ENCODE measurements at places on chromosomes 2 and 18.

DNA sequence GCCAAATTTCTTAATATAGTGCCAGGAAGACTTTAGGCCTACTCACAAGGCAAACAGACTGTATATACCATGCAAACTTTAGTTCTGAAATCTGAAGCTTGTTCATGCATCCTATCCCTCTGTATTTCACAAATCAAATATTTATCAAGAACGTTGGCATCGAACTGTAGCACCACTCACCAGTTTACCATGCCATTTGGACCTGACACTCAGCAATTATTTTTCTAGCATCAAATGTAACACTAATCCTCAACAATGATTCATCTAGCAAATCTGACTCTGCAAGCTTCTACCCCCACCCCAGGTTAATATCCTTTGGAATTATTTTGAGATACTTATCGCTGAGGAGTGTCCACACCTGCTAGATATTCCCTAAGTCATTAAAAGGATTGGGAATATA, 1506.6 kb downstream of the LRP1B start:
- DNase-seq, result no peak

GRCh38 chr18:76453932-76454331, 41.1 kb downstream of the ZNF516 start:
- no peak for DNase-seq

DNA sequence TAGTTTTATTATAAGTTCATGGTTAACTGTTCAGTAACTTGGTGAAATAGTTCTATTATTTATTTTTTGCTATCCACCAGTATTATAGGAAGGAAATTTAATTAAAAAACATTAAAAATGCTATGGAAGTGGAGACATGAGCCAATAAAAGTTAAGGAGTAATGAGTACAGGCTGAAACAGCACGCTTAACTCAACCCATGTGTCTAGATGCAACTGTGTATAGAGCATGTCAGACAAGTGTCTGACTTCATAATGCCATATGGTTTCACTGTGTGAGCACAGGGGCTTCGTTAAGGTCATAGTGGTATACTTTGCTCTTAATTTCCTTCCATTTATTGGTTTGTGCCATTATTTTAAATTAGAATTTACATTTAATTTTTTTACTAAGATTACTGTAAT, 566.8 kb upstream of the NRP2 start:
- DNase-seq, result no peak

DNA sequence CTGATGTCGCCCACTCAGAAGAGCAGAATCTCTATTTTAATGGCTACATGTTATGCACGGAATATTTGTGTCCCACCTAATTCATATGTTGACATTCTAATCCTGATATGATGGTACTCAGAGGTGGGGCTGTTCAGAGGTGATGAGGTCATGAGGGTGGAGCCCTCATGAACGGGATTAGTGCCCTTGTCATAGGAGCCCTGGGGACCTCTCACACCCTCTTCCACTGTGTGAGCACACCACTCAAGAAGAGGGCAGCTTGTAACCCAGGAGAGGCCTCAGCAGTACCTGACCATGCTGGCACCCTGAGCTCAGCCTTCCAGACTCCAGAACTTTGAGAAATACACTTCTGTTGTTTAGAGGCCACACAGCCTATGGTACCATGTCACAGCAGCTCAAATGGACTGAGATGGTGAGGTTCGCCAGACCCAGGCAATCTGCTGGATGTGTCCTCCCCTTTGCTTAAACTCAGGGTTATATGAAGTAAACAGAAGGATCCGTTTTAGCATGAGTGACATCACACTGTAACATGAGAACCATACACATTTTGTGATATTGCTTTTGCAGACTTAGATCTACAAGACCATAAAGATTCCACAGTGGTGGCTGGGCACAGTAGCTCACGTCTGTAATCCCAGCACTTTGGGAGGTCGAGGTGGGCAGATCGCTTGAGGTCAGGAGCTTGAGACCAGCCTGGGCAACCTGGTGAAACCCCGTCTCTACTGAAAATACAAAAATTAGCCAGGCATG, 48.7 kb downstream of the ATOH8 start:
- DNase-seq, result no peak

GRCh38 chr2:10432311-10433181, 15.6 kb downstream of the ODC1 start:
- DNase-seq, result peak; percentile 78

GRCh38 chr2:233650981-233651380, 14.7 kb downstream of the UGT1A10 start:
- DNase-seq, result peak; percentile 61

DNA sequence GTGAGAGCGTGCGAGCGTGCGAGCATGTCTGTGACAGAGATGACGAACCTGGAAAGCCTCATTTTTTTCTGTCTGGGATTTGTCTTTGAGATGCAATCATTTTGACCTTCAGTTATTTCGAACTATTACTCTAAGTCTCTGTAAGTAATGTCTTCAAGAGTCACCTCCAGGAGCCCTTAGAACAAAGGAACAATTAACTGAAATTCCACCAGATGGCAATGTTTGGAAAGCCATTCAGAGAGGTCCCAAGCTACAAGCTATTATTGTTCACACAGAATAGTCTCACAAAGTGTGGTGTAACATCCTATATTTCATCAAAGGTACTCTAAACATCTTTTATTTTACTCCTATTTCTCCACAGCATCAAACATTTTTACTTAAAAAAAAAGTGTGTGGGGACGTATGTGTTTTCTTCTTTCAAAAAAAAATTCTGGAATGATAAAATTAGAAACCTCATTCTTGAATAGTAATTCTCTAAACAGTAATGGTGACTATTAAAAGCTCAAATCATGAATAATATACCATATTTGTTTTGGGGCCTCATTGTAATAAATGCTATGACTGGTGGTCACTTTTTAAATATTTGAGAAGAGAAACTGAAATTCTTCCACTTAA, 35.1 kb upstream of the MAPRE2 start:
- no peak for DNase-seq

DNA sequence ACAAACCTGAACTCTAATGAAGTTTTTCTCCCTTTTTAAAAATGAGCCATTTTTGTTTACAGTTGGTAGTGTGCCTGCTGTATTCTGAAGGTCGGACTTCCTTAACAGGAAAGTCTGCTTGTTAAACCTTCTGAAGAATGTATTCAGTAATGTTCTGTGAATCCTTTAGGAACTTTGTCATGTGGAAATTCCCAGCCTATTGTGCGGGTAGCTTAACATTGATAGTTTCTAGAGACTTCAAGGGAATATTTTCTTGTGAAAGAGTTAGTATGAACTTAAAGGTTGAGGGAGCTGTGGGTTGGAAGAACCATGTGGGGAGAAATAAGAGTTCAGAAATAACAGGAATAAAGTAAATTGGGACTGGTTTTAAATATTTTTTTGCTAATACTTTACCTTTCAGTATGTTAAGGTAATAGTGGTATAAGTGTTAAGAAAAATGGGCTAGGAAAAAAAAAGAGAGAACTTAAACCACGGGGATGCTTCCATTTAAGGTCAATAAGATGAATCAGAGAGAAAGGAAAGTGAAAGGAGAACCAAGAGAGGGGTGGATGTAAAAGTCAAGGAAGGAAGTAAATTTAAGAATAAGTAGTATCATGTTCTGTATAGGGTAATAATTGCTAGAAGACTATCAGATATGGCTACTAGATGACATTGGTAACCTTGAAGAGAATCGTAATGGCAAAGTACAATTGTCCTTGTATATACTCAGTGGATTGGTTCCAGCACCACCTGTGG, 90.5 kb downstream of the PMS1 start:
- DNase-seq, result no peak

DNA sequence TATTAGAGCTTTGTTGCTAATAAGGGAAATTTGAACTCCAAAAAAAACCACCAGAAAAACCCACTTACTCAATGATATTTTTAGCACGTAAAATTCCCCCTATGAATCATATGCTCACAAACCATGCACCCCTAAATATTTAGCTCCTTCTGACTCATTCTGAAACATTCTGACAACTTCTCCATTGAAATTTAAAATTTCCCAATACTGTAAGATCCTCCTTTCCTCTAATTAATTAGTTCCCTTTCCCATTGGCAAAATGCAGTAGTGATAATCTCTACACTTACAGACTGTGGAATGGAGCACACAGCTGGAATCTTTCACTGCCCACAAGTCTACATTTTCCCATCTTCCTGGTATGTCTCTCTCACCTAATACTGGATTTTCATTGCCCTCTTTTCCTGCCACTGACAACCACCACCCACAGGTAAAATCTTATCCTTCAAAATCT, 215.8 kb upstream of the ACVR2A start:
- no peak for DNase-seq

- no peak for DNase-seq
These were observed 5.6 kb downstream of the DSC1 start for GRCh38 chr18:31156821-31157763.

- DNase-seq, result no peak
These were observed 34.2 kb downstream of the MYO7B start for GRCh38 chr2:127569666-127570065.

GRCh38 chr18:49212819-49213218, 247.6 kb downstream of the DYM start:
- DNase-seq, result no peak

GRCh38 chr2:20540587-20541293, 93.9 kb downstream of the RHOB start:
- no peak for DNase-seq

DNA sequence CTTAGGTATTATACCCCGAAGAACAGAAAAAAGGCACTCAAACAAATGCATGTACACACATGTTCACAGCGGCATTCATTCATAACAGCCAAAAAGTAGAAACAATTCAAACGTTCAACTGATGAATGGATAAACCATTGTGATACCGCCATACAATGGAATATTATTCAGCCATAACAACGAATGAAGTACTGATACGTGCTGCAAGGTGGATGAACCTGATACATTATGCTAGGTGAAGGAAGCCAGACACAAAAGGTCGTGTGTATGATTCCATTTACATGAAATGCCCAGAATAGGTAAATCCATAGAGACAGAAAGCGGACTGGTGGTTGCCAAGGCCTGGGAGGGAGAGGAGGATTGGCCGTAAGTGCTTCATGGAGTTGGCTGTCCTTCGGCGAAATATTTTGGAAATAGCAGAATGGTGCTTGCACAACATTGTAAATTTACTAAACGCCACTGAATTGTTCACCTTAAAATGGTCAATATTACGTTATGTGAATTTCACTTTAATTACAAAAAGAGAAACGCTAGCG, 750 bp upstream of the RMP24 start:
- no peak for DNase-seq

DNA sequence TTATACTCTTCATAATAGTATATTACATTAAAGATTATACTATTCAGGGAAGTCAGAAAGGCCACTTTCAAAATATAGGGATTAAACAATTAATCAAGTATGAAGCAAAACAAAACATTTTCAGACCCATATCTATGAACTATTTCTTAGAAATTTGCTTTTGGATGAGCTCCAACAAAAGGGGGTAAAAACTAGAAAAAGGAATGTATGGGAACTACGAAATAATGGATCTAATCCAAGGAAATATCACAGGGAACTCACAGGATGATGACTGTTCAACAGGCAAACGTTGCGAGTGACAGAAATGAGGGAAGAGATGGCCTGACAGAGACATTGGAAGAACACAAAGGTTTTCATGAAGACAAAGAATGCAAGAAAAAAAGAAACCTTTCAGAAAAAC, 27.9 kb downstream of the G6PC2 start:
- DNase-seq, result no peak

- DNase-seq, result peak; percentile 56
These were observed 45.6 kb downstream of the MEX3C start for GRCh38 chr18:51151568-51152511.

DNA sequence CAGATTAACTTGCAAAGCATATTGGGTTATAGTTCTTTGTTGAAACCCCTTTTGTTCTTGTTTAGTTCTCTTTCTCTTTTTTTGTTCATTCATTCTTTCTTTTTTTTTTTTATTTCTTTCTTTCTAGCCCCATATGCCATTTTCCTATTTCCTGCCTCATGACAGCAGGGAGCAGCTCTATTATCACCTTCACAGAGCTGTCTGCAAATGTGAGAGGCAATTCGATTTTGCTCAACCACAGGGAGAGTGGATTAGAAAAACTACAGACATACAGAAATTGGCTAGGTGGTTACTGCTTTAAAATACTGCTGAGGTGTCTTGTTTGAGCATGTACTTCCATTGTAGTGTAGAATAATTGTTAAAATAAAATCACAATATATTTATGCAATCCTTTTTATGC, 44.2 kb upstream of the TBR1 start:
- DNase-seq, result no peak

GRCh38 chr2:98727369-98728087, 3.4 kb downstream of the MGAT4A start:
- DNase-seq, result no peak

DNA sequence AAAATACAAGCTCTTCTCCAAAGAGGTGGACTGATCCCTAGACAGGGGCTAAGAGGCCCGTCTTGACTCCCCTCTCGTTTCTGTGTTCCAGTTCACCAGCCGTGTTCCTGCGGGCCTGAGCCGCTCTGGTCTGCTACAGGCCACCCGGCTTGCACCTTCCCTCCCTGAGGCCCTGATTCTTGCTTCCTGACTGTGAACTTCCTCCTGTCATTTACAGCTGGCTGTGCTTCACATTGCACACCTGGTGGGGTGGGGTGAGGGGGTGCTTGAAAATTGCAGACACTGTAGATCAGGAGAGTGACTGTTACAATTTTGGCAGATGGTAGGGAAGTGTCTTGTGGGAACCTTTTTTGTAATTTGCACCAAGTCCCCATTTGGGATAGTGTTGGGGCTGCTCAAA, 64.4 kb downstream of the TSN start:
- DNase-seq, result no peak

GRCh38 chr18:63236921-63237846, 82.4 kb downstream of the BCL2 start:
- no peak for DNase-seq

- DNase-seq, result no peak
These were observed 166.3 kb upstream of the NYAP2 start for GRCh38 chr2:225233234-225233633.

DNA sequence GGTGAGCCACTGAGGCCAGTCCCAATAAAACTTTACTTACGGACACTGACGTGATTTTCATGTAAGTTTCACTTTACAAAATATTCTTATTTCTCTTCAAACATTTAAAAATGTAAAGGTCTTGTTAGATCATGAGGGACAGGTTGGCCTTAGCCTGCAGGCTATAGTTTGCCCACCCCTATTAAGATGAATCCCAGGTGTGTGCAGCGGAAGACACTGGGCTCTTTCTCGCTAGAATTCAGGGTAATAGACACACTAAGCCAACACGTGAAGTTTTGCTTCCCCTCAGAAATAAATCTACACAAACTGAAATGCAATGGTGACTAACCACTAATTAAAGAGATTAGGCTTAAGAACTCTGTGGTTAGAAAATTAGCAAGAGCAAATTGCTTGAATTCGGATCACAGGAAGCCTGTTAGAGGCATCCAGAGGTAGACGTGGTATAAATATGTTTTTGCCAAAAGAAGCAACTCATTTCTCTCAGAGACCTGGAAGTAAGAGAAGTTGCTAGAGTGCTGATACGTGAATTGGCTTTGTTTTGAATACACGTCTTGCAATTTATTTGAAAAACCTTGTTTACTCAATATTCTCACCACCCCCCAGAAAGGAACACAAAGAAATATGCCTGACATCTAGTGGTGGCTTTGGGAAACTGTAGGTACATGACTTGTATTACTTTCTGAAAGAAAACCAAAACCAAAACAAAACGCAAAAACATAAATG, 151.6 kb downstream of the DTNB start:
- no peak for DNase-seq

GRCh38 chr2:55111570-55112228, 61.4 kb upstream of the RTN4 start:
- DNase-seq, result peak; percentile 66

Measured in mucosa of descending colon (tissue), 3 donors.